ENCODE measurements at places on chromosomes 4 and X. TPM values are rescaled to one million over a fixed set of nuclear protein-coding genes. Genes with fewer than 3 reads are reported as not detected.

- no peak for DNase-seq
Observed at GRCh38 chrX:100747090-100747489, 15.2 kb upstream of the SYTL4 start.

- DNase-seq = no peak
Observed at GRCh38 chr4:76610751-76611547, 175.9 kb downstream of the SHROOM3 start.

DNA sequence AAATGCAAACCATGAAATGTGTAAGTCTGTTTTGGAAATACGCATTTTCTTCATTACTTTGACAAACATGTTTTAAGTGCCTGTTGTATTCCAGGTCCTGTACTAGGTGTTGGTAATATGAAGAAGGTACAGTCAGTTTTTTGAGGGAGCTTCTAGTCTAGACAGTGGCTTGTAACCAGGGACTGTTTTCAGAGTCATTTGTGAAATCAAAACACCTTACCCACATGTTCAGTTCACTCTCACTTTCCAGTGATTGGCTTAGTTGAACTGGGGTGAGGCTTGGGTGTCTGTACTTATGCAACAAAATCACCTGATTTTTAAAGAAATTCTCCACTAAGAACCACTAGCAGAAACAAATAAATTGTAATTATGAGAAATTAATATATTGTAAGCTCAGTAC is 16.4 kb downstream of the DCLK2 start:
- DNase-seq = no peak

TCP11X2 gene
- total RNA-seq = not detected

RASL11B gene
- not detected for total RNA-seq

DNA sequence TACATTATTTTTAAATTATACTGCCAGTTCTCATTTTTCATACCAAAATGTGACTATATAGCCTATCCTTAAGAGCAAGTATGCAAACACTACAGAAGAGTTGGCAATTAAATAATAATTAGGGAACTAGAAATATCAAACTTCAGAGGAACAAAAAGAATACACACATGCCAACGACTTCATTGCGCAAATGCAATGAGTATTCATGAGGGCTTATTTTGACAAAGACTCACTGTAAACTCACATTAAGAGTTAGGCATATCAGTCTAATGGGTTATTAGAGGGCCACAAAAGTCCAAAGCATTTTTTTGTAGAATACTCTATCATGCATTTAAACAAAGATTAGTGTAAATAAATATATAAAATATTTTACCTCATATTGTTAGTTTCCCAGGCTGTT is 31.6 kb downstream of the SLC10A7 start:
- no peak for DNase-seq

DNA sequence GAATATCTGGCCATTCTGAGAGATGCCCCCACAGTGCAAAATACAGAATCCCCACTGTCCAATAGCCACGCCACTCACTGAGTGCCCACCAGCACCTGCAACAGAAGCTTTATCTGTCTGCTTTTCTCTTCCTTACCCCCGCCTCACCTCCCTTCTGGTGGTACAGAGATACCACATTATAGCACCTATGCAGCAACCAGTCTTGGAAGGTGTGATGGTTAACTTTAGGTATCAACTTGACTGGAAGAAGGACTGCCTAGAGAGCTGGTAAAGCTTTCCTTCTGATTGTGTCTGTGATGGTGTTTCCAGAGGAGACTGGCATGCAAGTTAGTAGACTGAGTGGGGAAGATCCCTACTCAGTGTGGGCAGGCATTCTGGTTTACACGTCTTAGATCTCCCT is 61.8 kb upstream of the TXK start:
- DNase-seq = no peak

GRCh38 chr4:156642161-156642560 is 329.4 kb downstream of the PDGFC start:
- DNase-seq = no peak

DNA sequence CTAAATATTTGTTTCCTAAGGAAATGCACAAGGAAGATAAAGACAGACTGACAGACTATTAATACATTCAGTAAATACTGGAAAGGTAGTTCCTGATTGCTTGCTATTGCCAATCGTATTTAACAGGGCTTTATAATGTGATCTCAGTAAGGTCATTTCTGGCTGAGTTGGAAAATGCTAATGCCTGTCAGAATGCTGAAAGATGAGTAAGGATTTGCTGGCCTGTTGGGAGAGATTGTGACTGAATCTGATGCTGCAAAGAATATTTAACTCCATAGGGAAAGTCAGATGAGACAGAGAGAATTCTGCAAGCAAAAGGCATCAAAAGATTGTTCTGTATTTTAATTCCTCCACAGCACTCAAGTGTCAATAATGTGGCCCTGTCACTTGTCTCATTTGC is 169.0 kb downstream of the BEND2 start:
- no peak for DNase-seq

DNA sequence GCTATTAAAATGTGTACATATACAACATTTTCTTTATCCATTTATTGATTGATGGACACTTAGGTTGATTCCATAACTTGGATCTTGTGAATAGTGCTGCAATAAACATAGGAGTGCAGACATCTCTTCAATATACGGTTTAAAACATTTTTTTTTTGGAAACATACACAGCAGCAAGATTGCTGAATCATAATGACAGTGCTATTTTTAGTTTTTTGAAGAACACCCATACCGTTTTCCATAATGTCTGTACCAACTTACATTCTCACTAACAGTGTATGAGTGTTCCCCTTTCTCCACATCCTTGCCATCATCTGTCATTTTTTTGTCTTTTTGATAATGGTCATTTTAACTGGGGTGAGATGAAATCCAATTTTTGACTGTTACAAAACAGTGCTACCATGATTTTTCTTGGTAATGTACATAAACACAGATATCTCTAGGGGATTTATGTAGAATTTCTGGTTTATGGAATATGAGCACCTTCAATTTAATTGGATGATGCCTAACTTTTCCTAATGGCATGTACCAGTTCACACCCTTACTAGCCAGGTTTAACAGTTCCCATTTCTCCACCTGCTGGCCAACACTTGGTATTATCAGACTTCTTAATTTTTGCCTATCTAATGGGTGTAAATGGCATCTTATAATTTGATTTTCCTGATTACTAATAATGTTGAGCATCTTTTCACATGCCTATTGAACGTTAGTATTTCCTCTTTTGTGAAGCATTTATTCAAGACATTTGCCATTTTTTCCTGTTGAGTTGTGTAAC is 21.0 kb upstream of the TMSB15B start:
- no peak for DNase-seq

GRCh38 chr4:6972911-6973310 is 63.3 kb downstream of the TBC1D14 start:
- DNase-seq = no peak

DKK2 gene
- not detected for total RNA-seq

GRCh38 chr4:88295656-88296055 is 11.3 kb upstream of the PPM1K start:
- DNase-seq = no peak

- DNase-seq = no peak
Observed at GRCh38 chr4:7238300-7238960, 46.1 kb downstream of the SORCS2 start.

DNA sequence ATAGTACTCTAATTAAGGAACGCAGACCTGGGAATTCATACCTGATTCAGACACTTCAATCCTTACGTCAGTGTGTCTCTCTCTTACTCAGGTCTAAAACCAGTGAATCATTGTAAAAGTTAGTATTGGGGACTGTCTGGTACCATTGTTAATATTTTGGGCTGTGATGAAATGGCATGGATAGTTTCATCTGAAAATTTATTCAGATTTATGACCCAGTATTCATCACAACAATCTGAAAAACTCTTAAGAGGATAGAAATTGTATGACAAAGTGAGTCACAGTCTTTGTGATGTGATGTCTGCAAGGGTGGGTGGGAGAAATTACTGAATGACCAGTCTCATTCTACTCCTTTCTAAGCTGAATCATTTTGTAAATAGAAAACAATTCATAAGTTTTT is 10.3 kb downstream of the FGF2 start:
- no peak for DNase-seq

DNA sequence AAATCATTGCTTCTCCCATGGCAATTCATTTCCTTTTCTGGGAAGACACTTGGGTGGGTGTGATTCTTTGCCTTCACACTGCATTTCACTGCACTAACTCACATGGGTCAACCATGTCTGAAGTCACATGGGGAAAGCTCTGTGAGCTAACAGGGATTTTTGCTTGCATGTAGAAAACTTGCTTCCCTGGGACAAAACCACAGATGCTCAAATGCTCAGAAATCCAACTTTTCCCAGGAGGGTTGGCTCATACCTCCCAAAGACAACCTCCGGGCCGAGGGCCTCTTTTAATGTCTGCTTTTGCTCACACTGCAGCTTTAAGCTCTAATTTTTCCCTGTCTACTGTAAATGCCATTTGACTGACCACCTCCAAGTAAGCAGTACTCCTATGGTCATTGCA is 1695.2 kb downstream of the STIM2 start:
- no peak for DNase-seq

- DNase-seq = no peak
Observed at GRCh38 chrX:27680726-27681125, 90.6 kb downstream of the DCAF8L2 start.
